ENCODE measurements at places on chromosomes 2 and 18.

DNA sequence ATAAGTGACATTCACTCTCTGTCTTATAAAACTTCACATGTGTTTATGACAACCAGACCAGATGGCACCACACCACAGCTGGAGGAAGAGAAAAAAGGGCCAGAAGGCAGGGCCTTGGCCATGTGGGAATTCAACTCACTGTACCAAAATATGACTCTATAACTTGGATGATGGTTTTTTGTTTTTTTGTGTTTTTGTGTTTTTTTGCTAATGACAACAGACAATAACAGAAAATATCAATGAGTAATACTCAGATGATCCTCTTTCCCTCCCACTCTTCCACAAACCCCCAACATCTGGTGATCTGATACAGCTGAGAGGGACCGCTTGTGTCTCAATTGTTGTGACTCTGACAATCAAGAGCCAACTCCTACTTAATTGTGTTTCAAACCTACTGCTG lies 12.4 kb downstream of the NMI start:
- DNase-seq = no peak

DNA sequence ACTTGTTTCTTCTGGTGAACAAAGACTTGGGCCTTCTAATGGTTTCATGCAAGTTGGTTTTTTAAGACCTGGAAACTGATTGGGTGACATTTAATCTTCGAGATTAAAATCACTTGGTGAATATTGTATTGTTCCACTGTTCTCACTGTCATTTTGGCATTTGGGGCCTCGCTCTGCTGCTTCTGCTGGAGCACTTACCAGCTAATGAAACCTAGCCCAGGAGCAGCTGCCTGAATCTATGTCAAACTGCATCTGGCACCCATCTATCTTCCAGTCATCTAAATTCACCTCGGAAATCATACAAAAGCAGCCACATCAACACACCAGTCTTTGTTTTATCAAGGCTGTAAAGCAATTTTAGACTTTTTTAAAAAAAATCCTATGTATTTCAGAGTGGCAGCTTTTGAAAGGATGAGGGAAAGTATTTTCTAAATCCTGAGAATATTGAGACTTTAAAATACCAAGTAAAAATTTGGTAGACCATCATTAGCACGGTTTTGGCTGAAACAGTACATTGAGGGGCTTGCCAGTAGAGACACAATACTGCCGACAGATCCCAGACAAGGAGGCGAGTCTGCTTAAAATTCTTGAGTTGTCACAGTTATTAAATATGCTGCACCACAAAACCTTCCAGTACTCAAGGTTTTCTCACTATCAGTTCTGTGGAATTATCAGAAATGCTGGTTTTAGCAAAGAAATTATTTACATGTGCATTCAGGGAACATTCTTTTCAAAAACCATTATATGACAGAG lies 26.1 kb upstream of the SERTAD2 start:
- DNase-seq = no peak

DNA sequence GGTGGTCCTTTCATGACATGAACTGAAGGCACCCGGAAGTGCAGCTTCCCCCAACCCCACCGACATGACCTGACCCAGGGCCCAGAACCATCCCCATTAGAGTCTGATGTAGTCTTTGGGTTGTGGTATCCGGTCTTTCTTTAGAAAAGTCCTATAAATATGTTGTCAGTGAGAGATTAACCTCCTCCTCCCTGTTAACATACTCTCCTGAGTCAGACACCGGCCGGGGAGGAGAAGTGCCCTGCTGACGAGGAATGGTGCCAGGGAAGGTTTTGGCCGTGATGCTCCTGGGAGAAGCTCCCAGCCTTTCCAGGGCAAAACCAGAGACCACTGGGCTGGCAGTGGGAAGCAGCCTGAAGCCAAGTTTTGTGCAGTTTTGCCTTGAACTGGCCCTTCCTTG lies 109.0 kb downstream of the LAMA3 start:
- DNase-seq = peak; percentile 15

- no peak for DNase-seq
These were observed 20.0 kb downstream of the MAIP1 start for GRCh38 chr2:199975273-199975895.

GRCh38 chr2:241914542-241914941 lies 45.0 kb downstream of the RTP5 start:
- no peak for DNase-seq

DNA sequence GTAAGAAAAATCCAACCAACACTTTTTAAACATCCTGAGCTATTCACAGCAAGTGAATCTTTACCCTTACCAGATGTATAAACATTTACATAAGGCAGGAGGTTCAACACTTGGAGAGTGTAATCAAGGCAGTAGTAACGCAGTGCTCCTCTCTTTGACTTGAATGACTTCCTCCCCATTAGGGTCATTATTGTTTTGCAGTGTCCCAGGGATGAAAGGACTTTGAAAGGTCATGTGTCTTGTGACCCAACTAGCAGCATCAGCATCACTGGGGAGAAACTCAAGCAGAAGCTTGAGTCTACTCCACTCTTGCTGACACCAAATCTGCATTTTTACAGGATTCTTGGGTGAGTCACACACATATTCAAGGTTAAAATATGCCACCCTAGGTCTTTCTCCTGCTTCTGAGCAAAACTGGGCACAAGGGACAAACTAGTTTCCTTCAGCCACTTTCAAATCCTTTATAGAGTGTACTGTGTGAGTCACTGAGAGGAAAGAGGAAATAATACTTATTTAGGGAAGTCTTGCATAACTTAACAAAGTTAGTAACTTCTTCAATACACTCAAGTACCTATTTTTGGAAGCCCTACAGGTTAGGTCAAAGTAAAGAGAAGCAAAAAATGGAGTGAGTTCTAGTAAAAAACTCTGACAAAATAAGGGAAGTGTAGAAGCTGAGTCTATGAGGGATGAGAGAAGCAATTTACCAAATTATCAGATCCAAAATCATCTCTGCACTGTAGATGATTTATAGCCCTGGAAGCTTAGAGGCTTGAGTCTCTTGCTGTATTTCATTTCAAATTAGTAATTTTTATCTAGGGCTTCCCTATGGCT lies 51.0 kb upstream of the EML4 start:
- no peak for DNase-seq

- no peak for DNase-seq
These were observed 22.7 kb downstream of the RNF152 start for GRCh38 chr18:61870151-61870550.

- DNase-seq = peak; percentile 48
These were observed 221.9 kb downstream of the DYM start for GRCh38 chr18:49238433-49239042.

- peak; percentile 81 for DNase-seq
These were observed 12.1 kb upstream of the ARHGEF4 start for GRCh38 chr2:130824492-130825061.

GRCh38 chr2:59191781-59192180 lies 950.7 kb upstream of the FANCL start:
- DNase-seq = no peak

DNA sequence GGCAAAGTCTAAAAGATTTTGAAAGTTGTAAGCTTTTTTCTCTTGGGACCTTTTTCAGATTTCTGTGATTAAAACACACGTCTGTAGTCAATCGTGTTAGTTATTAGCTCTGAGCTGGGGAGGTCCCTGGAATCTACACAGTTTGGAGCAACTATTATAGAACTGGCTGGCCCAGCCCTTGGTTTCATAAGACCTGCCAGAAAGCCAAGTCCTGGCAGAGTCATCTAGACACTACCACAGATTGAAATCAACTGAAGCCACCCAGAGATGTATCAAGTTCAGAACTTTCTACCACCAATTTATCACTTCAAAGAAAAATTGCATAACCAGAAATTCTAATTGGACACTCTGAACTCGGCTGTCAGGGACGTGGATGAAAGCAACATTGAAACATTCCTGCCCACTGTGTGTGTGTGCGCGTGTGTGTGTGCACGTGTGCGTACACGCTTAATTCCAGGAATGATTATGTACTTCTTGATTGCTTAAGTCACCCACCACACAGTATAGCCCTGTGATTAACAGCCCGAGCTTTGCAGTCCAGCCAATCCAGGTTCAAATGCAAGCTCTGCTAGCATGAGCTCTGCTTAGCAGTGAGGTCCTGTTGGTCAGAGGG lies 126.3 kb downstream of the TPGS2 start:
- no peak for DNase-seq

- DNase-seq = no peak
These were observed 79.8 kb upstream of the LPIN2 start for GRCh38 chr18:3092727-3093126.

DNA sequence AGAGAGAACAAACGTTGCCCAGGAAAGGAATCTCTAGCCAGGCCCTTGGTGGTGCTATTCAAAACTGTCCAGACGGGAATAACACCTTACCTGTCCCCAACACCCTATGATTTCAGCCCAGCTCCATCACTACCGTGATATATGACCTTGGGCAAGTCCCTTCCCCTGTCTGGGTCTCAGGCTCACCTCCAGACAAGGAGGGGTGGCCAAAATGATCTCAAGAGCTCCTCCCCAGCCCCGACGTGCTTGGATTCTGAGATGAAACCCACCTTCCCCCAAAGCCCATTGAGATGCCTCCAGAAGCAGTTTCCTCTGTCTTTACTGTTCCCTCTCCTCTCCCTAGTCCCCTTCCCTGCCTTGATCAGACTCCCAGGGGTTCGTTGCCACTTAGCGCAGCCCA lies 1.5 kb downstream of the KCNK3 start:
- DNase-seq = no peak

DNA sequence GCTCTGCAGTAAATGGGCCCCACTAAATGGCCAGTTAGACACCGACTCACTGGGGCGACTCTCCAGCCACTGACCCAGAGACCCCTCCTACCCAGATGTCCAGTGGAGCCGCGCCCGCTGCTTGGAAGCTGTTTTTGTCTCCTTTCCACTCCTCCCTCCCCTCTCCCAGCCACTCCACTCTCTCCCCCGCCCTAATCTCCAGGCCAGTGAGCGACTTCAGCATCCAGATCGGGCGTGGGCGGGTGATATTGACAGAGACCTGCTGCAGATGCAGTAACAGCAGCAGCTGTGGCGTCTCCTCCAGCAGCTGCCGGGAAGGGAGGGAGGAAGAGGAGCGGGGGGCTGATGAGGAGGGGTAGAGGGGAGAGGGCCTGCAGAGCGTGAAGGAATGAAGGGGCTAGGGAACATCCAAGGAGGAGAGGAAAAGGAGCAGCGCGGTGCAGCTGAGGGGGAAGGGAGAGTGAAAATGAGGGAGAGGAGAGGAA lies at the start of gene SCN7A:
Gene SCN7A, minus strand, starts transcription at position 110 of the 485 bp plus-strand sequence. CDS start 16,553 bp downstream, outside the sequence.
- DNase-seq = no peak

DNA sequence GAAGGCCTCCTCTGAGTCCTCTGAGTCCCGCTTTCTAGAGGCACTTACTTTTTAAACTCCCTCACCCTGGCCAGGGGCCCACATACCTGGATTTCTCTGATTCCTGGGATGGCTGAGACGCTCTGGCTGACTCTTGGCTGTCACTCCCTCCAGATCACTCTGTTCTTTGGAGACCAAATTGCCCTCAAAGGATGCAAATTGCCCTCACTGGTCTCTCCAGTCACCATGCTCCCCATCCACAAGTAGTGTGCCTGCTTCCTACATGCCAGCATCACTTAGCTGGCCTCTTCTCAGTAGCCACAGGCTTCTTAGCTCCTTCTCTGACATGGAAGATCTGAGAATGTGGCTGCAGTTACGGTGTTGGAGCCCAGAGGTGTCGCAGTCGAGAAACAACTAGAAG lies 41.3 kb upstream of the CCDC68 start:
- no peak for DNase-seq

GRCh38 chr2:241064008-241064801 lies 37.9 kb downstream of the MTERF4 start:
- peak; percentile 43 for DNase-seq

DNA sequence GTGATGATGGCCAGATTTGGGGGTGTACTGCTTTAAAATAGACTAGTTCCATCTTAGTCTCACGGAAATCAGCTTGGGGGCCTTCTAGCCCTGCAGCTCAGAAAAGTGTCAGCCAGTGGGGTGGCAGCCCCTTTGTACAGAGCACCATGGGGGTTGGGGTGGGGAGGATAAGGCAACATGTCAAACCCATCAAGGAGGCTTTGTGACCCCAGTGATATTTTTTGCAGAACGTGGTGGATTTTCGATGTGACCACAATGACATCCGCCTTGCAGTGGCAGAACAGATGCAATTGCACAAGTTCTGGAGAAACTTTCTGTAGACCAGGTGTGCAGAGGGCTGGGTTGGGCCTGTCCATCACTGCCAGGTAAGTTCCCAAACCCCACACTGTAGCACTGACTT lies 3.0 kb upstream of the CD8A start:
- DNase-seq = peak; percentile 83

DNA sequence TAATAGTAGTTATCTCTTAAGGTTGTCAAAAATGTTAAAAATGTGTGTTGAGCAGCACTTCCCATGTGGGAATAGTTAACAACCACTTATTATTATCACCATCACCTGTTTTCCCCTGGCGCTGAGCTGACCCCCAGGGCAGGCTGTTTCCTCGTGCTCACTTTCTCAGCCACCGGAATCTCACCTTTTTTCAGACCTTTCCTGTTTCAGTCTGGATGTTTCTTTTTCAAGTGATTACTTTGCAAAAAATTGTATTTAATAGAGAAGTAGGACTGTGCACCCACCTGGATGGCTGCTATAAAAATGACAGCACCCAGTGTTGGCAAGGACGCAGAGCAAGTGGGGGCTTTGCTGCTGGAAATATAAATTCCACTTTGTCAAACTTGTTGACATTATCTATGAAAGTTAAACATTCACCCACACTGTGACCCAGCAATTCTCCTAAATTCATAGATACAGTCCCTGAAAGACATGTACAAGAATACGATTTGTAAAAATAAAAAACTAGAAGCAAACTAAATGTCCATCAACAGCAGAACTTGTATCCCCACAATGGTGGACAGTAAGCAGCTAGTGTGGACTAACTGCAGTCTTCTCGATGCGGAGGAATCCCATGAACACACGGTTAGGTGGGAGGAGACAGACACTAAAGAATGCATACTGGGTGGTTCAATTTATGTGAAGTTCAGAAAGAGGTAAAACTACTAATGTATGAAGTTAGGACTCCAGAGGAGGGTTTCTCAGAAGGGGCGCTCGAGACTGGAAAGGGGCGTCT lies 66.5 kb downstream of the SOWAHC start:
- no peak for DNase-seq

GRCh38 chr18:3450012-3450798 lies at the start of gene TGIF1:
Gene TGIF1, plus strand, starts transcription at chr18:3450172. Its CDS starts 318 bp downstream, at chr18:3450490.
- DNase-seq = peak; percentile 71

- no peak for DNase-seq
These were observed 39.4 kb downstream of the ACOXL start for GRCh38 chr2:110771547-110772382.

- DNase-seq = no peak
These were observed 51.9 kb downstream of the VRK2 start for GRCh38 chr2:58098254-58099095.

GRCh38 chr2:111653913-111654312 lies 230.1 kb downstream of the ANAPC1 start:
- DNase-seq = no peak

DNA sequence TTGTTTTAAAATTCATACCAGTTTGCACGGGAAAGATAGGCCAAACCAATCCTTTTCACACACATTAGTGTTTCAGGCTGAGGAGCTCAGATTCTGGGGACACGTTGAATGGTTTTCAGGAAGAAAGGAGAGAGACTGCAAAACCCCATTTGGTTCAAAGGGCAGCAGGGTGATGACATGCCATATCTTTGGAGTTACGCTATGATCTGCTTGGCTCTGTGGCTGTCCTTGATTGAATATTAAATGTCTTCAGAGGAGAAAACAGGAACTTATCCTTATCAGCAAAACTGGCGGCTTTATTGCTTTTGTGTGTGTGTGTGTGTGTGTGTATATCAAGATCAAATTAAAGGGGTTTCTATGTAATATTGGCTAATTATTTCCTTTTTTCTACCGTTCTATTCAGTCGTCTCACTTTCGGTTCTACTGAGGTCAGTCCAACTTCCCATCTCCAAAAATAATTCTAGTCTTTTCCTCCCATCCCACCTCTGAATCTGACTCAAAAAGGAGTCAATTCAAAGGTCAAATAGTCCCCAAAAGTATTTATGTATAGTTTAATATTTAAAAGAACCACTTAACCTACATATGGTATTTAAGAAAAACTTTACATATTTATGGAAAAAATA lies 292.9 kb upstream of the CCDC68 start:
- no peak for DNase-seq

All from activated CD8-positive, alpha-beta T cell treated with anti-CD3 and anti-CD28 coated beads, Interleukin-2, amount 10 ng/mL, durations not matched to agents 7 days and 5 days (primary cell).